ENCODE measurements at places on chromosomes 2 and 18.

DNA sequence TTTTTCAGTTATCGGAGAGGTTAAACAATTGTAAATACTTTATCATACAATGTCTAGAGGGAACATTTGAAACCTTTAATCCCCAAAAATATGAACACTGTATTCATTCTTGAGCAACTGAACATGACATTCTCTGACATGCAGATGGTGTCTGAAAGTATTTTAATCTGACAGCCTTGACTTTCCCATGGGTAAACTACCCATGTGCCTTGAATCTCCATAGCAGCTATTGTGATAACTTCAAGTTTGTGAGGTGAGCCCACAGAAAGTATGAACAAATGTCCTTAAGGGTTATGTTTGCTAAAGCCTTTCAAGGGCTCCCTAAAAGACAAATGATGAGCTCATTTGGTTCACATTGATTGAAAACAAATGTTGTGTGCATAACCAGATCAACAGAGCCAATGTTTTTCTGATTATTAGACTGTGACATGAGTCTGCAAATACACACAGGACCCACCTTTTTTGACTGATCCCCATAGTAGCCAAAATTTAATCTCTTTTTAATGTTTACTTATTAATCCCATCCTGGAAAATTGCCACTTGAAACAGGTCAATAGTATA is 1326.0 kb downstream of the LRP1B start:
- DNase-seq, result no peak

DNA sequence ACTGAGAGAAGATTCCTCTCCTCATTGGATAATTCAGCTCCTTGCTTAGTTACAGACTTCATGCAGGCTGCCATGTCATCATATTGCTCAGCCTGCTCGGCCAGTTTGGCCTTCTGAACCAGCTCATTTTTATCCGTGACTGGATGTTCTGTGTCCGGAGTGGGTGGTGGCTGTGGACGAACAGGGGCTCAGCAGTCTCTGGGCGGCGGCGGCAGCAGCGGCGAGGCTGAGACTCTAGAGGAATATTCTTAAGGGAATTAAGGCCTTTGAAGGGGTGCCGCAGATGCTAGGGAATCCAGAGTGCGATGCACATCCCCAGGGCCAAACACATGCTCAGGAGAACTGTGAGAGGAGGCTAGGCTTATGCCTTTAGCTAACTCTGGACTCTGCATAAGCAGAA is 97.9 kb upstream of the GYPC start:
- DNase-seq, result no peak

- no peak for DNase-seq
These were observed 201.4 kb downstream of the ZBTB7C start for GRCh38 chr18:48207733-48208132.

GRCh38 chr2:10846110-10846861 is 33.7 kb upstream of the PDIA6 start:
- no peak for DNase-seq

DNA sequence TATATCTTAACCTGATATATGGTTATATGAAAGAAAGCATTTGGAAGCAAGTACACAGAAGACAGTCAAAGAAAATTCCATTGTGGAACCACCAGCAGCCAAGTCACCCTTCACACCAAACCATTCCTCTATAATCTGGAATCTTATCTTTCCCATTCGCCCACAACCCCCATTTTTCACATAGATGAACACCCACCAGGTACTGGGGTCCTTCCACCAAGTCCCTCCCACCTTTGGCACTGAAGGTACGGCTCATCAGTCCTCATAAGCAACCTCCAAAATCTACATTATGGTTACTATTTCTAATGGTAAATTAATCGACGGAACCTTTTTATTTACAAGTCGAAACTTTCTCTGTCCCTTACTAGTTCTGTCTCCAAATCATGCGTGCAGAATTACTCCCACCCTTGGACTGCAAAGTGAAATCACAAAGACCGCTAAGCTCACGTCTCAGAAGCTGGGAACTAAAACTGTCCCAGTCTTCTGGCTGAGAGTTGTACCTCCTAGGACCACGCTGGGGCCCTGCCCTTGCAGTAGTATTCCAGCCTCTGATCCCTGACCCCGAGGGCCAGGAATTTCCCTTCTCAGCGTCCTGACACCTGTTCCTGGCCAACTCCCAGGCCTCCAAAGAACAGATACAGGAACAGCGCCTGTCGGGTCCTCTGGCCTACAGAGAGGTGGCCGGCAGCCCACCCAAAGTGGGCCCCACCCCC is 702 bp downstream of the OLA1 start:
- DNase-seq, result no peak

DNA sequence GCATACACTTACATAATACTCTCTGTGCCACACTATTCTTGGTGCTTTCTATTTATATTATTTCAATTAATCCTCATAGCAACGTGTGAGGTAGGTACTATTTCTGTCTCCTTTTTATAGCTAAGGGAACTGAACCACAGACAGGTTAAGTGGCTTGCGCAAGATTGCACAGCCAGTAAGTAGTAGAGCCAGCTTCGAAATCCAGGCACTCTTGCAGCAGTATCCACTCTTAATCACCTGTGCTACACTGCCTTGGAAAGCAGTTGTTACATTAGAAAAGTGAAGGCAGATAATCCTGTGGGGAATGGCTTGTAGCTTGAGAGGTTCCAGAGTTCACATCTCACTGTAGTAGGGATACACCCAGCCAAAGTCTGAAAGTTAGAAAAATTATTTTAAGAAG is 198.3 kb downstream of the LDLRAD4 start:
- no peak for DNase-seq

DNA sequence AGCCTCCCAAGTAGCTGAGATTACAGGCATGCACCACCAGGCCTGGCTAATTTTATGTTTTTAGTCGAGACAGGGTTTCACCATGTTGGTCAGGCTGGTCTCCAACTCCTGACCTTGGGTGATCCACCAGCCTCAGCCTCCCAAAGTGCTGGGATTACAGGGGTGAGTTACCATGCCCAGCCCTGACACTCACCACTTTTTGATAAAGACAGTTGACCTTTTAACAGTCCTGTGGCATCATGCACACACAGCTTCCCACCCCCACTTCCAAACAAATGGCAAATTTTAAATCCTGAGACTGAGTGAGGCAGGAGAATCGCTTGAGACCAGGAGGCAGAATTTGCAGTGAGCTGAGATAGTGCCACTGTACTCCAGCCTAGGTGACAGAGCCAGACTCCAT is 6.2 kb upstream of the DNAJB2 start:
- DNase-seq, result no peak

DNA sequence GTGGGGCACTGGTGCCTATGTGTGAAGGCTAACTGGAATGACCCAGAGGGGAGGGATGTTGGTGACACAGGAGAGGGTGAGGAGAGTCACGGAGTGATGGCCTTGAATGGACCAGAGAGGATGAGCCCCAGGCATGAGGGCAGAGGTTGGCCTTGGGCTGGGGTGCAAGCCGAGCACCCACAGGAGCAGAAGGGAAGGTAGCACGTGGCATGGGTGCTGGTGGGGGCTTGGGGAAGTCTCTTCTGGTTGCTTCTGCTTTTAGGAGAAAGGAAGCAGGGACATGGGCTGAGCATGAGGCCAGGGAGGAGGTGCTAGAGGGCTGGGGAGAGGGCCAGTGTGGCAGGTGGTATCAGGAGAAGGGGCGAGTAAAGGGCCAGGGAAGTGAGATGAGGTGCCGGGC is 183.8 kb downstream of the DYSF start:
- no peak for DNase-seq

DNA sequence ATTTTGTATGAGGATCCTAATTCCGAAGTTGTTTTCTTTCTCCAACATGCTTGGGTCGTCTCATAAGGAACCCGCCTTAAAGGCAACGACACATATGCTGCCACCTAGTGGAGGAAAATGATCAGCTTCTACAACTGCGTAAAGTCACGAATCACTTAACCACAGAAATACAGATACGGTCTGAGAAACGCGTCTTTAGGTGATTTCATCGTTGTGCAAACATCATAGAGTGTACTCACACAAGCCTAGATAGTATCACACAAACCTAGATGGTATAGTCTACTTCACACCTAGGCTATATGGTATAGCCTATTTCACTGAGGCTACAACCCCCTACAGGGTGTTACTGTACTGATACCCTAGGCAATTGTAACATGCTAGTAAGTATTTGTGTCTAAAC is 13.1 kb downstream of the GNLY start:
- DNase-seq, result no peak

DNA sequence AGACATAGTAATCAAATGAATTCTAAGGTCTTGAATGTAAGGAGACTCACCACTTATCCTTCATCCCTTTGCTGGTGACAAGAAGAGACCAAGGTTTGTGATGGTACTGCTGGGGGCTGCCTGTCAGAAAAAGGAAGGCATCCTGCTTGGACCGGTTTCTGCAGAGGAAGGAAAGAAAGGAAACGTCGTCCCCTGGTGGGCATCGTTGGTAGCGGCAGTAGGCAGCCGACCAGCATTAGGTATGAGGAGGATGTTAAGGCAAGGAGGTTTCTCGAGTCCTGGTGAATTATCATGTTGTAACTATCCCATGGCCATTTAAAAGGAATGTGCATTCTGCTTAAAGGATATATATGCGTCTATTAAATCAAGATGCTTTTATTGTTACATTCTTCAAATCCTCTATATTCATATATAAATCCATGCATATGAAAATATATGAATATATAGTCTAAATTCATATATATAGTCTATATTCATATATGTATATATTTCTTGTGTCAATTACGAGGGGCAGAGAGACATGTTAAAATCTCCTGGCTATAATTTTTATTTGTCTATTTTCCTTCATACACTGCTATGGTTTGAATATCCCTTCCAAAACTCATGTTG is 94.4 kb upstream of the TGFA start:
- DNase-seq, result peak; percentile 55

GRCh38 chr18:35998967-35999366 is 26.5 kb downstream of the RMP24 start:
- DNase-seq, result no peak

GRCh38 chr2:32136097-32136496 is 29.6 kb upstream of the SLC30A6 start:
- no peak for DNase-seq

DNA sequence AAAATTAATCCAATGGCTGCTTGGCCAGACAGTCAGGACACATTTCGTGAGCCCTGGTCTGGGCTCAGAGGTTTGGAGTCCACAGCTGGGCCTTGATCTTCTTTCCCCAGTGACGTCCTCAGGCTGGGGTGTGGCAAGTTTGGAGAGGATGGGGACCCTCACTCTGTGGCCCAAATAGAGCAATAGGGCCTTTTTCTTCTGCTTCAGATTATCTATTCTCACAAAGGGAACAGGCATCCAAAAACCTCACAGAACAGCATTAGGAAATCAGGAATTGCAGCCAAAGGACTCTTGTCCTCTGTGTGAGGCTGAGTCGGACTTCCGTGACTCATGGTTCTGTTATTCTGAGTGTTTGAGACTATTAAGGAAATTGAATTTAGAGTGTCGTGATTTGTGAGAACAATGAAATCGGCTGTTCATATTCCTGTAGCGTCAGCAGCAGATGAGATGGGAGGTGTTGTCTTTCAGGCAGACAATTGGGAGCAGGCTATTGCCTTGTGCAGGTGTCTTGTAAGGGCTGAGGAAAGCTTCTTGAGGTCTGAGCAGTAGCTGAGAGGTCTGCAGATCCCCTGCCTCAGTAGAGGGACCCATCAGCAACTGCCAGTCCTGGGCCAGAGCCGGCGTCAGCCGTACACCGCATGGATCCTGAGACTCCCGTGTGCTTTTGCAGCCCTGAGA is 113.8 kb downstream of the SH3RF3 start:
- DNase-seq, result no peak

DNA sequence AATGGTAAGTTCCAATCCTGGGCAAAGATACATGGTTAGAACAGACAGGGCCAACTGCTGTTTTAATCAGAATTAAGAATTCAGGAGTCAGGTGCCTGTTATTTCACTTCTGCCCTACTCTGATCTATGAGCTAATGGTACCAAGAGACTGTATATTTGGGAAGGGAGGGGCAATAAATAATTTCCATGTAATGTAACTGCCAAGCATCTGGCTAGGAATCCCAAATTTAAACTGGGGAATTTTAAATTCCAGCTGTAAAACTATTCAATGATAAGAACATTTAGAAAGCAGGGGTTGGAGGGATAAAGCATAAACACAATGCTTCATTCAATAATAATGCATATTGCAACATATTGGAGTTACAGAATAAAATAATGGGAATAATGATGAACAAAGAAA is 49.7 kb downstream of the SCN7A start:
- no peak for DNase-seq

DNA sequence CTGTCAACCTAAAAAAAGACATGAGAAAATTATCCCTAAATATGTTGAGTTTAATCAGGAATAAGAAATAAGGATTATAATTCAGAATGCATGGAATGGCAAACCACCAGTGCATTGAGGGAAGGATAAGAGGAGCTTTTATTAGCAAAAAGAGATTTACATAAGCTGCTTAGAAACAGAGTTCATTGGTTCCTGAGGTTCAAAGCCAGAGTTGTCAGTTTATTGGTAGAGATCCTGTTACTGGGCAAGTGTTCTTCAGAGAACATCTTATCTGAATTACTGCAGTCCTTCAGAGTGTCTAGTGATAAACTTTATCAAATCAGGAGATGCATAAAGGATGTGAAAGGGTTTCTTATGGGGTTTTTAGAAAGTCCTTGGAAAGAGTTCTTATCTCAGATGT is 76.0 kb upstream of the MEX3C start:
- DNase-seq, result no peak

DNA sequence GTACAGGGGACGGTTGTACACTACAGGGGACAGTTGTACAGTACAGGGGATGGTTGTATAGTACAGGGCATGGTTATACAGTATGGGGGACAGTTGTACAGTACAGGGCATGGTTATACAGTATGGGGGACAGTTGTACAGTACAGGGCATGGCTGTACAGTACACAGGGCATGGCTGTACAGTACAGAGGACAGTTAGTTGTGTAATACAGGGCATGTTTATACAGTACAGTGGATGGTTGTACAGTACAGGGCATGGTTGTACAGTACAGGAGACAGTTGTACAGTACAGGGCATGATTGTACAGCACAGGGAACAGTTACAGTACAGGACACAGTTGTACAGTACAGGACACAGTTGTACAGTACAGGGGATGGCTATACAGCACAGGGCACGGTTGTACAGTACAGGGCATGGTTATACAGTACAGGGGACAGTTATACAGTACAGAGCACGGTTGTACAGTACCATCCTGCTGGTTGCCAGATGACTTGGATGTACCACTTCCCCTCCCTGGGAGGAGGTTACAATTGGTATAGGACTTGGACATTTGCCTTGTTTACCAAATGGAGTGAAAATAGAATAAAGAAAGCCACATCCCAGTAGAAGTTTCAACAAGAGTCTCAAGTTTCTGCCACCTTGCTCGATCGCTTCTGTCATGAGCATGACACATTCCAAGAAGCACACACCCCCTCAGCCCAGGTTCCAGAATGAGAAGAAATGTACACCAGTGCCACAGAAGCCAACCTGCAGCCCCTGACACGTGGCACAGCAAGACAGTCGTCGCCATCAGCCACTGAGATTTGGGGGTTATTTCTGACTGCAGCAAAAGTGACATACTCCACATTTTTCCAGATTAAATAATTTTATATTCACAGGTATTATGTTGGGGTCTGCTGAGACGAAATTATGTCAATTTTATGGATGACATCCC is 16.0 kb downstream of the CYRIA start:
- DNase-seq, result no peak

Data from stimulated activated CD4-positive, alpha-beta T cell treated with anti-CD3 and anti-CD28 coated beads, TNF-alpha, amount 100 ng/mL, for 1 hour (primary cell).